ENCODE measurements at places on chromosomes 2 and 18.

DNA sequence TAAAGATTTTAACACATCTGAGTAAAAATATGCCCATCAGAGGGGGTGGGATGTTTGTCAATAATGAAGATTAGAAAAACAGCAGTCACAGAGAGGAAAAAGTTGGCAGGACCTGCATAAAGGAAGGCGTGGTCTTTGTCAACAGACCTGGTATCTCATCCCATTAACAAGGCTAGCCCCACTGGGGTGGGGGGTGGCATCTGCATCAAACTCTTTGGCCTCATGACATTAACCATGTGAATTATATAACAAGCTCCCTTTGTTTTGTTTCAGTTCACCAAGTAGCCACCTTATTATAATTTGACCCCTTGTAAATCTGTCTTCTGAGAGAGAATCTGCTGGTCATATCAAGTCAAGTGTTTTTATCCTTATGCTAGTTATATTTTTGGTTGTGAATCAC is 28.8 kb downstream of the NEMP2 start:
- DNase-seq = no peak

DNA sequence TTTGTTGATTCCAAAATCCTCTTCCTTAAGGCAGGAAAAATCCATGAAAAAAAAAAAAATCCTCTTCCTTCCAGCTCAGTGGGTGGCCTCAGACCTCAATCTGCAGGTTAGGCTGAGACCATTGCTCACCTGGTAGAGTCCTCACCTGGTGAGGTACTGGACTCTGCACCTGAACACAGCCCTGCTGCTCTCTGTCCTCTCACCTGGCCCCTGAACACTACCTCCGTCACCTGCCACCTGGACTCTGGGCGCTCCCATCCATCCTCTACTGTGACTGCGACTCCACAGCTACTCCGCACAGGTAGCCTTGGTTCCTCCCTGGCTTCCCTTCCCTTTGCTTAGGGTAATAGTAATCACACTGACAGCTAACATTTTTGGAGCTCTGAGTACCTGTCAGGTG is 22.1 kb downstream of the TYMS start:
- DNase-seq = no peak

- peak; percentile 34 for DNase-seq
Observed at GRCh38 chr2:196205011-196205766, 33.8 kb upstream of the STK17B start.

- no peak for DNase-seq
Observed at GRCh38 chr2:69774984-69775982, 33.3 kb downstream of the ANXA4 start.

- peak; percentile 14 for DNase-seq
Observed at GRCh38 chr2:178478130-178478438, 316 bp downstream of the FKBP7 start.

DNA sequence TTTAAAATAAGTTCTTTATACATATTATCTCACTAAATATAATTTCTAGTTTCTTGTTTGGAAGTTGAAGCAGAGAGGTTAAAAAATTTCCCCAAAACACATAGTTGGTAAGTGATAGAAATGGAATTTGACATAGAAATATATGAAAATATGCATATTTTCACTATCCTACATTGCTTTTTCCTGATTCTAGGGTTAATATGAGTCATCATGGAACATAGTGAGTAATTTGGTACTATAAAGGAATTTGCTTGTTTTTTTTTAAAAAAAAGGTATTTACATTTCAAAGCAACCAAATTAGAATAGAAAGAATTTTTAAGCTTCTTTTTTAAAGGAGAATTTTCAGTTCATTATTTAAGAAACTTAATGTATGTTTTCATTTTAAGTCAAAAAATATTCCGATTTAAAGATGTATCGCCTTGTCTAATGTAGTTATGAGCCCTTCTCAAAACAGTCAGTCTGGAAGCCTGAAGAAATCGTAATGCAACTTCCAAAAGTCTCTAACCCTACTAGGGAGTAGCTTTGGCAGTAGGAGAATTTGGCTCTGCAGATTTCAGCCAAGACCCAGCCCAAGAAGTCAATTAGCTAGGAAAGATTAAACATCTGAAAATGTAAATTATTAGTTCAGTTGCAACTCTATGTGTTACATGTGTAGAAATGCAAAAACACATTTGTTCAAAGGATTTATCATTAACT is 147.3 kb downstream of the RDH14 start:
- no peak for DNase-seq

DNA sequence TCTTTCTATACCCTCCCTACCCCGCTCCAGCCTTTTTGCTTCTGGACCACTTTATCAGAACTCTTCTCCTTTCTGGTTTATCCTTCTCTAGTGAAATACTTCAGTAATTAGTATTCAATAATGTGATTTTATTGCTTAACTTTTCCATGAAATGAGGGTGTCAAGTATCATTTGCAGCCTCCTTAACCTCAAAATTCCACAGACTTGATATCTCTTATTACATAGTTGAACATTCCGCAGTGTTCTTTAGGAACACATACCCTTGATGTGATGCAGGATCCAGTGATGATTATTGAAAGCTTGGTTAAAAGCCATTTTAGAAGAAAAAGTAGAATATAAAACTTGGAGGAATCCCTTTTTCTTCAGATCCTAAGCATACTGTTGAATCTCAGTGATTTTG is 94.8 kb downstream of the GREB1L start:
- no peak for DNase-seq

DNA sequence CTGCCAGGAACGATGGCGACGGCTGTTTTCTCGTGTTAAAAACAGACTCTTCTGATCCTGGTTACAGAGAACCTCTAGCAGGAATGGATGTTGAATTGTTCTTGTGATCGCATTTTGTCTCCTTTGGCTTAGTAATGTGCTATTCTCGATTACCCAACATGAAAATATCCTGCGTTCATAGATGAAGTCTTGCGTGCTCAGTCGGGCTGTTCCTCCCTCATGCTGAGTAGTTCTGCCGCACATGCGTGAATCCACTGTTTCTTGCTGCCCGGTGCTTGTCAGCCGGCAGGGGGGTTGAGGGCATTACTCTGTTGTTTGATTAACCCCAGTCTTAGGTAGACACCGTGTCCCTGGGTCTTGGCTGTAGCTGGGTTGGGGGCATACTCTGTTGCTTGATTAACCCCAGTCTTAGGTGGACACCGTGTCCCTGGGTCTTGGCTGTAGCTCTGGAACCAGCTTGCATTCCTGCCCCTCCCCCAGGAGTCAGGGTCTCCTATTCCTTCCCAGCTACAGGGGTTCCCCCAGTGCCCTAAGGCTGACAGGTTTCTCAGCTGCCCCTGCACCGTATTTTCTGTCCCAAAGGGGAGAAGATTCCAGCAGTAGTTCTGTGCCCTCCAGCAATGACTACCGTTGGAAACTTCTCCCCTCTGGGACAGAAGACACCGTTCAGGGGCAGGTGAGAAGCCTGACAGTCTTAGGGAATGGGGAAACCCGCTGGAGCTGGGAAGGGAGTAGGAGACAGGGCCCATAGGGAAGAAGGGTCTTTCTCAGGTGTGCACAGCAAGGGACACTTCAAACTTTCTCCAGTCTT is 22.1 kb upstream of the ASB1 start:
- DNase-seq = no peak

- no peak for DNase-seq
Observed at GRCh38 chr2:68044099-68044498, 18.7 kb downstream of the C1D start.

DNA sequence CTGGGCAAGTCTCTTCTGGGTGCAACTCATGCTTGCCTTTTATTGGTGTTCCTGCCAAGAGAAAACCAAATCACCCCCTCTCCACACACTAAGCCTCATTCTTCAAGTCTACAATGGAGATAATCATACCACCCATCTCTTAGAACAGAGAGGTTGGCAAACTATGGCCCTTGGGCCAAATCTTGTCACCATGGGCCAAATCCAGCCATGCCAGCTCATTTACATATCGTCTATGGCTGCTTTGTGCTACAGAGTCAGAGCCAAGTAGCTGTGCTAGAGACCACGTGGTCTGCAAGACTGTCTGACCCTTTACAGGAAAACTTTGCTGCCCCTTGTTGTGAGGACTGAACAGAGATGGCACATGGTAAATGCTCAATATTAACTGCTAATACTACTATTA is 270.3 kb upstream of the PARD3B start:
- no peak for DNase-seq

GRCh38 chr2:71945603-71945959 is 202.1 kb downstream of the CYP26B1 start:
- DNase-seq = no peak

DNA sequence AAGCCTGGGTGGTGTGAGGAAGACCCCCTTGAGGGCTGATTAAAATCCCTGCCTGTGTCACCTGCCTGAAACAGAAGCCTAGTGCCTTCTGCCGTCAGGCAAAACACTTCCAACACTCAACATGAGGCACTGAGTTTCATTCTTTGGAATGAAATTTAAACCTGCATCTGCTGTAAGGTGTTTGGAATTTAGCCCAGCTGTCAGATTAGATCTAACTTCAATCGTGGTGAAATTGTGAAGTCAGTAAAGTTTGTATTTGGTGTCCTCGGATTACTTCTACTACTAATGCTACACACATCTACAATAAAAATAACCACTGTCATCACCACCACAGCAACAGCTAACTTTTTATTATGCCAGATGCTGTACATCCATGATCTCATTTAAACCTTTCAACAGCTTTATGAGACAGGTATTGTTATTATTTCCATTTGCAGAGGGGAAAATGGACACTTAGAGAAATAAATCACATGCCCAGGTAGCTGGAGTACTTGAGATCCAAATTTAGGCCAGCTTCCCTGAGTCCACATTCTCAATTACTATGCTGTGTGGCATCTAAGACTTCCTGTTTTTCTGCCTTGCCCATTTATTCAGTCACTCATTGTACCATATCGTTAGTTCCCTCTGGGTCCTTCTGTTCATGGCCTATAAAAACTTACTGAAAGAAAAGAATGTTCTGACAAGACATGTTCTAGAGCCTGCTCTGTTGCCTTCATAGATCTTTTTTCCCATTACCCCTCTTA is 98.2 kb upstream of the GCFC2 start:
- no peak for DNase-seq

GRCh38 chr2:11385847-11386246 is 41.4 kb upstream of the ROCK2 start:
- DNase-seq = no peak

- no peak for DNase-seq
Observed at GRCh38 chr2:18154259-18154658, 275.8 kb downstream of the KCNS3 start.

- no peak for DNase-seq
Observed at GRCh38 chr2:165666605-165667004, 127.4 kb downstream of the GALNT3 start.

DNA sequence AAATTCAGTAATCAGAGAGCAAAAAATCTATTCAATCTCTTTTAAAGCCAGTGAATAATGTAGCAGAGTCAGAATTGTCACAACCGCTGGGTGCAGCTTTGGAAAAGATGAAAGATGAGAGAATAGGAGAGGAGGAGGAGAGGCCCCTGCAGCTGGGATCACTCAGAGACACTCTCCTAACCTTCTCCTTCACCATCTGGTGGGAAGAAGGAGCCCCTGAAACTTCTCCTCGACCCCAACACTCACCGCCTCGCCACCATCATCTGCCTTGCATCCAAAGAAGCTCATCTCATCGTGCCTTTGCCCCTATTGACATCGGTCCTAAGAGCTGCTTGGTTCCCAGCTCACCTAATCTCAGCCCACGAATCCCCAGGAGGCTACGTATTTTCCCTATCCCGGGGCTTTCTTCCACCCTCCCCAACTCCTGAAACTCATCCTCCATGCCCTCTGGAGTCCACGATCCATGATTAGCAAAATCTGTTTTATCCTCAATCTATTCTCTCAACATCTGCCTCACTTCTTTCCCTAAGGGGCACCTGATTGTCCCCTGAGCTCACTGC is 58.5 kb downstream of the PKDCC start:
- DNase-seq = no peak

- DNase-seq = no peak
Observed at GRCh38 chr2:58788402-58788801, 547.3 kb upstream of the FANCL start.

DNA sequence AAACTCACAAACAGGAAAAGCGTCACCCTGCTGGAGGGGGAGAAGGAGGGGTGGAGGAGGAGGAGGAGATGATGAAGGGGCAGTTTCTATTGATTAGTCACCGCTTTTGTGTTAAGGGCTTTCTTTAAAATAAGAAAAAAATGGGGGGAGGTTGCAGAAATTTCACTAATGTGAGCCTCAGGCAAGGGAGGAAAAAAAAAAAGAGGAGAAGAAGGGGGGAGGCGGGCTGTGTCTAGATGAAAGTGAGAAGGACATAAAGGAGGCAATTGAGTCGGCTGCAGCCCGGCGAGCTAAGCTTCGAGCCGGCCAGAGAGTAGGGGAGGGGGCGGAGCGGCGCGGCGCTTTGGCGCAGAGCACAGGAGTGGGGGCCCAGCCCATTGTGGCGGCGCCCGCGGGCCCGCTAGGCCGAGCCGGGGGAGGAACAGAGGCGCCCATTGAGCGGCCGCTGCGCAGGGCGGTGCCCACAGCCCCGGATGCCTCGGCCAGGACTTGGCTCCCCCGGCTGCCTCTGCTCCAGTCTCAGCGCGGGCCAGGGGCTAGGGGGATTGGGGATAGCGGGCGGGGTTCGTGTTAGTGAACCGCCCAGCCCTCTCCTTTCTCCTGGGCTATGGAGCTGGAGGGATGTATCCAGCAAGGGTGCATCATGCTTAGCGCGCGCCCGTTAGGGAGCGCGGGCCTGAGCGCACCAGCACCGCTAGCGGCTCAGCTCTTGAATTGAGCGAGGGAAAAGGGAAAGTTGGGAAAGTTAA is 7.9 kb downstream of the PAX3 start:
- no peak for DNase-seq

GRCh38 chr2:190655113-190655512 is 6.2 kb downstream of the NAB1 start:
- no peak for DNase-seq

DNA sequence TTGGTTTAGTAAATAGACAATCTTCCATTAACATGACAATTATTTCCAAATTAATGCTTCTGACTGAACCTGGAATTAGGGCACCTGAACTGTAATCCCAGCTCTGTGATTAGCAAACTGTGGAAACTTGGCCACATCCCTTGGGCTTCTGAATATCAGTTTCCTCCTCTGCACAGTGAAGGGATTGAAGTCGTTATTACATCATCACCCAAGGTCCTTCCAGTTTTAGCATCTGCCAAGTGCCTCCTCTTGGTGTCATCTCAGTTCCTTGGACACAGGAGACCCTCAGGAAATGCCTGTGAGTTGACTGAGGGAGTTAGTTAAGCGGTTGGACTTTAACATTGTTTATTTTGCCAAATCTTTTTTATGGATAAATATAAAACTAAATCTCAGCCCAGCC is 64.8 kb downstream of the MOGAT1 start:
- DNase-seq = no peak

DNA sequence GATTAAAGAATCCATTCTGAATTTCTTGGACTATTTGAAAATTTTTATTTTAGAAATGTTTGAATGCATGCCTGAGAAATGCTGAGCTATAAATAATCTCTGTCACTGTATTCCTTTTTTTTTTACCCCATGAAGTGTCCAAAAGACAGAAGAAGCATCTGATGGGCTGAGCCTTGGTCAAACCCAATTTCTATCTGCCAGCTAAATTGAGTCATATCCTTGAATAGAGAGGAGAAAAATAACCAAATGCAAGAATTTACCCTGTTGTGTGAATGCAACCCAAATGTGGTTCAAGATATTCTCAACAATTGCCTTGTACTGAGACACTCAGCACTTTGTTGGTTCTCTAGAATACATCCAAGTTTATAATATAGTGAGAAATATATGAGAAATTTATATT is 223.5 kb downstream of the UBE2E3 start:
- no peak for DNase-seq
